ENCODE measurements at places on chromosomes 3 and 15. TPM values are rescaled to one million over a fixed set of nuclear protein-coding genes. Genes with fewer than 3 reads are reported as not detected.

GRCh38 chr3:132189601-132190000, 127.6 kb upstream of the ACP3 start:
- peaks cover 40% of the 10 kb centered on the region for H3K27me3 ChIP-seq
- H3K4me1 ChIP-seq: no peaks in the 10 kb centered on the region
- DNase-seq: no peak
- no peak overlapping the region for H3K4me3 ChIP-seq
- no peaks in the 10 kb centered on the region for H3K36me3 ChIP-seq
- H3K27ac ChIP-seq: no peak overlapping the region

Gene CASR
- not detected for total RNA-seq

DNA sequence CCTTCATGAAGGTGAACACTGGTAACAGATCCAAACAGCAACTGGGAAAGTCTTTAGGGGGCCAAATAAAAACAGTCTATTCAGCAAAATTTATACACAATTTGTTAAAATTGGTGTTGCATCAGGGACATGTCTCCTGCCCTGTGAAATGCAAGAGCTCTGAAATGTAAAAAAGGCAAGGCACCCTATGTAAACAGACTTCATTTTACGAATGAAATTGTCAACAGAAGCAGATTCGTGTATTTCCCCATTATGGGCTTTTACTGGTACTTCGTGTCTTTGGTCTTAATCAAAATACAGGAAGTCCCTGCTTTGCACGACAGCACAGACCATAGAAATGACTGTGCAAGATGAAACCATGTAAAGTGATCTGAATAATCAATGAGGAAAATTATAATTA, 127.3 kb upstream of the THBS1 start:
- H3K27ac ChIP-seq: no peak overlapping the region
- no peaks in the 10 kb centered on the region for H3K27me3 ChIP-seq
- no peak for DNase-seq
- H3K36me3 ChIP-seq: no peaks in the 10 kb centered on the region

DNA sequence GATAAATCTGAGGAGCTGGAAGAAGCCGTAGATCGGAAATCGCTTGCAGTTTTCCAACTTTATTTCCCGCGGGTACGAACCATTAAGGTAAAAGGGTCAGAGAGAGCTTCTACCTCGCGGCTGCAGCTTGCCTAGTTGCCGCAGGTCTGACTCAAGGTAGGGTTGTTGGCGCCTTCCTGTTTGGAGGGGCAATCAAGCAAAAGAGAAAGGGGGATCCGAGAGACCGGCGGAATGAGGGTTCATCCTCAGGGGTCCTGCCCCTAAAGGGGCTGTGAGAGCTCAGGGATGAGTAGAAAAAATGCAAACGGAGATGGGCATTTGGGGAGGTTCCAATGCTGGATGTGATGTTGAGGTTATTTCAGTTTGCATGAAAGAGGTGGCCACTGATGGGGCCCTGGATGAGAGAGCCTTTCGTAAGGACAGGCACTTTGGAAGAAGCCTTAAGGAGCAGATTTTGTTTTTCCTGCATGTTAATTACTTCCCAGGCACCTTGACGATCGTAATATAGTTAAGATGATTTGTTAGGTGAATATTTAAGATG, 265.4 kb downstream of the CGGBP1 start:
- peaks cover 13% of the 10 kb centered on the region for H3K4me1 ChIP-seq
- no peak overlapping the region for H3K27ac ChIP-seq
- H3K4me3 ChIP-seq: peak overlapping the region; percentile 83

DNA sequence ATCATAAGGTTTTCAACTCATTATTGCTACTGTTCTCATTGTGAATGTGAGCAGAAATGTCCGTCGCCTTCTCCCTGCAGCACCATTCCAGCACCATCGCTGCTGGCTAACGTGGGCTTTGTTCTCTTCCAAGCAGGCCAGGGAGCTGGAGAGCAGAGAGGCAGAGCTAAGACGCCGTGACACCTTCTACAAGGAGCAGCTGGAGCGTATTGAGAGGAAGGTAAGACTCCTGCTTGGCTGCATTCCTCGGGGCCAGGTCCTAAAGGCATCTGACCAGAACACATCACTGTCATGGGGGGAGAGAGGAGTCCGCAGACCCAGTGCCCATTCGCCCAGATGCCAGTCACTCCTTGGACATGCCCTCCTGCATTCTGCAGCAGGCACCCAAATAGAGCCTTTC, 130.4 kb upstream of the PLXNA1 start:
- peak overlapping the region; percentile 13 for H3K27ac ChIP-seq
- peaks cover 2% of the 10 kb centered on the region for H3K36me3 ChIP-seq
- peaks cover 9% of the 10 kb centered on the region for H3K4me1 ChIP-seq
- H3K27me3 ChIP-seq: no peaks in the 10 kb centered on the region
- DNase-seq: no peak
- H3K4me3 ChIP-seq: no peak overlapping the region

Gene GNAT1
- not detected for total RNA-seq

Gene SUSD5
- total RNA-seq: 2.1 TPM

Gene SIDT1
- 0.23 TPM for total RNA-seq

Gene UBXN7
- total RNA-seq: 82.7 TPM

Gene ADGRG7
- not detected for total RNA-seq

GRCh38 chr15:57866149-57866736, 159.7 kb downstream of the POLR2M start:
- DNase-seq: peak; percentile 49
- no peaks in the 10 kb centered on the region for H3K4me1 ChIP-seq

DNA sequence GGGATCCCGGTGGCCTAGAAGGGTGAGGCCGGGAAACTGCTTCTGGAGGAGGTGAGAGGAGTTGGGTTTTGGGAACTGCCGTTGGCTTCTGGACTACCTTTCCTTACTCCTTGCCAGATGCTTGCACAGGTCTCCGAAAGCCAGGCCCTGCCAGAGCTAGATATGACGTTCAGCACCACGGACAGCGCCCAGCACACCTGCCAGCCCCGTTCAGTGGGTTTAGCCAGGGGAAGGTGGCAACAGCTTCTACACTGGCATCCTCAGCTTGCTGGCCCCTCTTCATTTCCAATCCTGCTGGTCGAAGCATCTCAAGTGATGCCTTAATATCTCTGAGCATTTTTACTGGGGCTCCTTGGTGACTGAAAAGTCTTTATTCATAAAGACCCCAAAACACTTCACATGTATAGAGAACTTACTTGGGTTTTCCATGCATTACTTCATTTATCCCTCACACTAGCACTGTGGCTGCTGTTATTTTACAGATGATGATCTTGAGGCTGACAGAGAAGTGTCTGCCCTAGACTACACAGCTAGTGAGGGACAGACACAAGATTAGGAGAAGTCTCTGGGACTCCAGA, 21.9 kb downstream of the HCN4 start:
- no peaks in the 10 kb centered on the region for H3K27me3 ChIP-seq
- peak; percentile 57 for DNase-seq
- H3K4me3 ChIP-seq: no peak overlapping the region
- peaks cover 10% of the 10 kb centered on the region for H3K36me3 ChIP-seq
- no peaks in the 10 kb centered on the region for H3K4me1 ChIP-seq

Gene MFSD1
- 16.9 TPM for total RNA-seq

DNA sequence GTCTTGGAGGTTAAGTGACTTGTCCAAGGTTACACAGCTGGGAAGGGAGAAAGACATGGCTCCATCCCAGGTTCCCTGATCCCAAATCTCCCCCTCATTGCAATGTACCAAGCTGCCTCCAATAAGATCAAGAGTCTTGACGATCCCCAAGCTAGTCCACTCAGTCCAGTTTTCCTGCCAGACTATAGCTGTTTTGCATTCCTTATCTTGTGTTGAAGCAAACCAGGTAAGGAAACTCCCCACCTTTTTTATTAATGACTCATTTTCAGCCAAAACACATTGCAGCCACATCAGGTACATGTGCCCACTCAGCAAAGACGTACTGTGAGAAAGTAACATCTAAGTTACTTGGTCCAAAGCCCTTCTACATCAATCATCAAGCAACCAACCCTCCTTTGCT, 41.9 kb downstream of the LIPC start:
- DNase-seq: no peak
- H3K27ac ChIP-seq: peak overlapping the region; percentile 36
- H3K27me3 ChIP-seq: no peaks in the 10 kb centered on the region

GRCh38 chr3:136750209-136750896, 1.8 kb downstream of the STAG1 start:
- H3K27ac ChIP-seq: peak overlapping the region; percentile 99
- H3K4me3 ChIP-seq: peak overlapping the region; percentile 96
- no peak for DNase-seq
- peaks cover 56% of the 10 kb centered on the region for H3K4me1 ChIP-seq
- peaks cover 2% of the 10 kb centered on the region for H3K27me3 ChIP-seq

DNA sequence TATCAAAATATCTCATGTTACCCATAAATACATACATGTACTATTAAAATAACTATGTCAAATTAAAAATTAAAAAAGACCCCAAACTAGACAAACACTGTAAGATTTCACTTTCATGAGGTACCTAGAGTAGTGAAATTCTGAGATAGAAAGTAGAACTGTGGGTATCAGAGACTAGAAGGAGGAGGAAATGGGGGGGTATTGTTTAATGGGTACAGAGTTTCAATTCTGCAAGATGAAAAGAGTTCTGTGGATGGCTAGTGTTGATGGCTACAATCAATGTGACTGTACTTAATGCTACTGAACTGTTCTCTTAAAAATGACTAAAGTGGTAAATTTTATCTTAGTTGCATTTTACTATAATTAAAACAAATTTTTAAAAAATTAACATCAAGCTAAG, 36.6 kb downstream of the RFX7 start:
- H3K27me3 ChIP-seq: no peaks in the 10 kb centered on the region
- H3K27ac ChIP-seq: no peak overlapping the region
- no peak for DNase-seq
- no peak overlapping the region for H3K4me3 ChIP-seq
- H3K4me1 ChIP-seq: peaks cover 18% of the 10 kb centered on the region

Gene MEX3B
- 49.5 TPM for total RNA-seq

Gene TMEM158
- total RNA-seq: 10.6 TPM

Gene RTP4
- not detected for total RNA-seq

GRCh38 chr3:172676196-172676922, 34.5 kb downstream of the NCEH1 start:
- no peak for DNase-seq
- H3K27ac ChIP-seq: no peak overlapping the region
- no peaks in the 10 kb centered on the region for H3K27me3 ChIP-seq
- no peak overlapping the region for H3K4me3 ChIP-seq
- peaks cover 29% of the 10 kb centered on the region for H3K4me1 ChIP-seq

GRCh38 chr3:172078244-172078643, 38.9 kb downstream of the FNDC3B start:
- H3K27me3 ChIP-seq: no peaks in the 10 kb centered on the region
- no peak for DNase-seq
- H3K36me3 ChIP-seq: peaks cover 8% of the 10 kb centered on the region
- H3K4me1 ChIP-seq: peaks cover 74% of the 10 kb centered on the region
- H3K27ac ChIP-seq: peak overlapping the region; percentile 30

Gene CNTN3
- 0.50 TPM for total RNA-seq

DNA sequence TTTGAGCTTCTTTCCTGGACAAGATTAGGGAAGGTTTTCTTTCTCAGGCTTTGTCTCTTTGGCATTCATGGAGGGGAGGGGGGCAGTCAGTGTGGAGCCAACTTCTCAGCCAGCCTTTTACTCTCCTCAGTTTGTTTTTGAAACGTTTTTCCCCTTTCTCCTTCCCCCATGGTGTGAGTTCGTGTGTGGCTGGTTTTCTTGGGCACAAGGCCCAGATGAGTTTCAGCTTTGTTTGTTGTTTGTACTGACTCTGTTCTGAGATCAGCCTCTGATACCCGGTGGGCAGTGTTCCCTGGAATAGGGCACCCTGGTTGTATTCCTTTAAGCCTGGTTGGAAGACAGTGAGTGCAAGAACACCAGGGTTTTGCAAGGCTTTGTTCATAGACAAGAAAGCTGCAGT, 168.2 kb upstream of the RARB start:
- no peaks in the 10 kb centered on the region for H3K27me3 ChIP-seq
- H3K36me3 ChIP-seq: no peaks in the 10 kb centered on the region
- no peak overlapping the region for H3K27ac ChIP-seq
- no peaks in the 10 kb centered on the region for H3K4me1 ChIP-seq
- no peak for DNase-seq
- no peak overlapping the region for H3K4me3 ChIP-seq

Gene MORC1
- not detected for total RNA-seq

Gene SH2D7
- total RNA-seq: not detected

Gene BFSP2
- total RNA-seq: not detected

- H3K36me3 ChIP-seq: peaks cover 5% of the 10 kb centered on the region
- H3K27me3 ChIP-seq: peaks cover 11% of the 10 kb centered on the region
- H3K4me1 ChIP-seq: peaks cover 27% of the 10 kb centered on the region
- DNase-seq: no peak
- H3K4me3 ChIP-seq: no peak overlapping the region
Measured at GRCh38 chr15:89016549-89017041, 71.7 kb upstream of the ABHD2 start.

DNA sequence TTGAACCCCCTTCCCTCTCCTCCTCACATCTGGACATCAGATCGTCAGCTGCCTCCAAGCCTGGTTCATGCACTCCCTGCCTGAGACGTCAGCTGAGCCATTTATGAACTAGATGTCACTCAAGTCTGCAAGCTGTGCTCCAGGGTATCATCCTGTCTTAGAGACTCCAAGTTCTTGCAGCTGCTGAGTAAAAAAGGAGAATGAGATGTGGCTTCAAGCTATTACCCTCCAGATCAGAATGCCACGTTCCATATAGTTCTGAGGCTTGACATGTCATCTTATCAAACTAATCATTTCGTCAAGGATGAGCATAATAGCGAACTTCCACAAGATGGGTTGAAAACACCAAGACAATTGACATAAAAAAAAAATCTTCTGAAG, 766.3 kb downstream of the TBL1XR1 start:
- peaks cover 10% of the 10 kb centered on the region for H3K4me1 ChIP-seq
- no peak overlapping the region for H3K4me3 ChIP-seq
- no peaks in the 10 kb centered on the region for H3K27me3 ChIP-seq
- no peak overlapping the region for H3K27ac ChIP-seq

Gene CLDN1
- 0.14 TPM for total RNA-seq

GRCh38 chr15:41554915-41555314, 4.1 kb upstream of the TYRO3 start:
- no peak overlapping the region for H3K27ac ChIP-seq
- H3K27me3 ChIP-seq: peaks cover 8% of the 10 kb centered on the region
- peaks cover 15% of the 10 kb centered on the region for H3K4me1 ChIP-seq

Gene CCDC54
- not detected for total RNA-seq

GRCh38 chr3:102189956-102190723, 244.7 kb upstream of the ZPLD1 start:
- no peaks in the 10 kb centered on the region for H3K4me1 ChIP-seq
- no peak for DNase-seq

GRCh38 chr3:12138044-12138443, 20.7 kb downstream of the TIMP4 start:
- no peak overlapping the region for H3K27ac ChIP-seq
- H3K27me3 ChIP-seq: peaks cover 11% of the 10 kb centered on the region
- no peaks in the 10 kb centered on the region for H3K4me1 ChIP-seq
- no peaks in the 10 kb centered on the region for H3K36me3 ChIP-seq
- H3K4me3 ChIP-seq: no peak overlapping the region

GRCh38 chr15:94610069-94610468, 378.7 kb downstream of the MCTP2 start:
- peaks cover 8% of the 10 kb centered on the region for H3K4me1 ChIP-seq
- no peak overlapping the region for H3K27ac ChIP-seq
- DNase-seq: no peak
- no peaks in the 10 kb centered on the region for H3K36me3 ChIP-seq
- H3K4me3 ChIP-seq: no peak overlapping the region
- H3K27me3 ChIP-seq: no peaks in the 10 kb centered on the region

Gene FBXL2
- total RNA-seq: 8.8 TPM
